ENCODE measurements at places on chromosomes 4 and X.

DNA sequence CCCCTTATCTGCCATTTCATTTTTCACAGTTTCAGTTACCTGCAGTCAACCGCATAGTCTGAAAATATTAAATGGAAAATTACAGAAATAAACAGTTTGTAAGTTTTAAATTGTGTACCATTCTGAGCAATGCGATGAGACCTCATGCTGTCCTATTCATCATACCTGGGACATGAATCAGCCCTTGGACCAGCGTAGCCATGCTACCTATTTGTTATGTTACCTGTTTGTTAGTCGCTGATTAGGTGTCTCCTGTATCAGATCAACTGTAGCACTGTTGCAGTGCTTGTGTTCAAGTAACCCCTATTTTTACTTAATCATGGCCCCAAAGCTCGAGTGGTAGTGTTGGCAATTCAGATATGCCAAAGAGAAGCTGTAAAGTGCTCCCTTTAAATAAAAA is 492.2 kb upstream of the AADAT start:
- DNase-seq, result no peak

GRCh38 chr4:149523039-149523438 is 292.6 kb downstream of the IQCM start:
- no peak for DNase-seq

DNA sequence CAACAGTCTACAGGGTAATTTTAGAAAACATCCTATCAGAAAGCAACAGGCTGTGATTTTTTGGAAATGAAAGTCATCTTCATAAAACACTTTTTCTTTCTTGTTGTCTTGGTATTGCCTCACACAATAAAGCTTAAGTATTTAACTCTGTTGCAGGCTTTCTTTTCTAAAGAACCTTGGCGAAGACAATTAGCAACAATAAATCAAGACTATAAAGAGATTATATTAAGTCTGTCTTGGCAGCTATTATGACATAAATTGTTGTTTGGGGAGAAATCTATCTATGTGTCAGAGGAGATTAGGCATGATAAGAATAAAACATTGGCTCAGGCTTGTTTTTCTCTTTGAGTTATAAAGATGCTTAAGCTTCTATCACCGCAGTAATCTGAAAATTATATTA is 1774.8 kb downstream of the ARAP2 start:
- DNase-seq, result no peak

DNA sequence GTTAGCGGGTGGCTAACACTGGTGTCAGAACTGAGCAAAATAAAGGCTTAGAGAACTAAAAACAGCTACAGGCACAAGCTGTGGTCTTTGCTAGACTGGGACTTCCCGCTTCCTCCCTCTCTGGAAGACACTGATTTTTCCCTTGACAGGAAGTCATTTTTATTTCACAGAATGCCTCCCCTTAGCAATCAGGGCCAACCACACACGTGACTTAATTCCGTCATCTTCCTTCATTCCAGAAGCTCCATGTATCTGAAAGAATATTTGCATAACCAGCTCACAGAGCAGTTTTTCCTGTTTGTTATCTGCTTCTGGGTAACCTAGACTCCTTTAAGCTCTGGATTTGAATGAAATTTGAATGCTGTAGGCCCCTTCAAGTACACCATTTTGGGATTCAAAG is 327.5 kb upstream of the FRG1 start:
- DNase-seq, result no peak

- no peak for DNase-seq
These were observed 363.9 kb upstream of the PPP1R2C start for GRCh38 chrX:43141885-43142284.

- no peak for DNase-seq
These were observed 104.8 kb upstream of the ENPP6 start for GRCh38 chr4:184322328-184323025.

GRCh38 chrX:150229481-150229880 is 133.6 kb upstream of the MAMLD1 start:
- no peak for DNase-seq

- DNase-seq, result no peak
These were observed 28.7 kb downstream of the IL13RA1 start for GRCh38 chrX:118756101-118756500.

DNA sequence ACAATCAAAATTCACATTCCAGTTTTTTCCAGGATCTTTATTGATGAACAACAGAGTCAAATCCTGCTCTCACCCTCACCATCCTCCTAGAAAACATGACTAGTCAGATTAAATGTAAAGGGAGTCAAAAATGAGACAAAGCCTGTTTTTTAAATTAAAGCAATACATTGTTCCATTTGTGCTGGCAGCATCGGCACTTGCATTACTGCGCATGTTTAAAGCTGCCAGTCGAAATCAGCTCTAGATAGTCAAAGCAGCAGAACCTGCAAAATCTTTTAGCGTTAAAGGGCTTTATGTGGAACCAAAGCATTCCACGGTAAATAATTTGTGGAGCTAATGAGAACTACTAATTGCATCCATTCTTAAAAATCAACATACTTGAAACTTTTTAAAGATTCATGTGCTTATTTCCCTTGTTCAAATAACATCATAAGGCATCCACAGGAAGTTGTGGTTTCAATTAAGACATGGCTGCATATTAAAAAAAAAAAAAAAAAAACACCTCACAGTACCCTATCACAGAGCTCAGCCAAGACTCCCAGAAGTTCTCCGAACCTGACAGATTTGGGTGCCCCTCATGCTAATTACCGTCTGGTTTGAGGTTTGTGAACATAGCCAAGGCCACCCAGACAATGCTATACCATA is 82.2 kb downstream of the SH3KBP1 start:
- peak; percentile 58 for DNase-seq

DNA sequence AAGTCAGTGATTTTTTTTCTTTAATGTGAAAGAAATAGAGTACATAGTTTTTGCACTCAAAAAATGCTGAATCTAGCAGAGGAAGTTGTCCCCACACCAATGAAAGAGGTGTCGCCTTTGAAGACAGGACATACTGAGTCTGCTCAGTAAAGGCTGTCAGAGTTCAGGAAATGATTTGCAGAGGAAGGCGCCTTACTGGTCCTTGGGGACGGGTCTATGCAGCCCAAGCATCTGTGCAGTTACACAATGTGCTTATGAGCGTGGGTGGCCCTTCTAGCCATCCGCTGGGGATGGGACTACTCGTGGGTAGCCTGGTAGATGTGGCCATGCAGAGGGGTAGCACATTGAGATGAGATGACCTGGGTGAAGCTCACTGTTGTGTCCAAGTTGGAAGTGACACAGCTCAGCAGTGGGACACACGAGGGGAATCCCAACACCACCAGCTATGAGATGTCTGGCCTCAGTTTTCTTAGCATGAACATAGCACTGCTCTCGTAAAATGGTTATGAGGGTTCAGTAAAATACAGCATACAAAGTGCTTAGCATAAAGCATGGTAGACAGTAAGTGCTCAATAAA is 116.5 kb upstream of the RBPJ start:
- peak; percentile 25 for DNase-seq

GRCh38 chr4:48241731-48242130 is 27.9 kb downstream of the TEC start:
- DNase-seq, result no peak

- no peak for DNase-seq
These were observed 271.4 kb downstream of the SPRY1 start for GRCh38 chr4:123667991-123668390.

DNA sequence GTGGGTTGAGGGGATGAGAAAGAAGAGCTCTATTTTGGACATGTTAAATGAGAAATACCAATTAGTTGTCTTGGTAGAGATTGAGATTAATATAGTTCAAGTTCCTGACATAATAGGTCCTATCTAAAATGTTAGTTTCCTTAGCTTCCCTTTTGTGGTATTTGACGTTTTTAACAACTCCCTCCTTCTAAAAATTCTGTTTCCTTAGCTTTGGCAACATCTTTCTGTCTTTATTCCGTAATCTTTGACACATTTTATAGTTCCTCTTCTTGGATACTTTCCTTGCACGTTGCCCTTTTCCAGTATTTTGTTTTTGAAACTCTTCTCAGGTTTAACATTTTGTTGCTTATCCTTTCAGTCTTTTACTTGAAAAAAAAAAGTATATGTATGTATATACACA is 36.9 kb downstream of the LAMTOR3 start:
- DNase-seq, result no peak

- DNase-seq, result no peak
These were observed 5.0 kb downstream of the DOK7 start for GRCh38 chr4:3468154-3468553.

DNA sequence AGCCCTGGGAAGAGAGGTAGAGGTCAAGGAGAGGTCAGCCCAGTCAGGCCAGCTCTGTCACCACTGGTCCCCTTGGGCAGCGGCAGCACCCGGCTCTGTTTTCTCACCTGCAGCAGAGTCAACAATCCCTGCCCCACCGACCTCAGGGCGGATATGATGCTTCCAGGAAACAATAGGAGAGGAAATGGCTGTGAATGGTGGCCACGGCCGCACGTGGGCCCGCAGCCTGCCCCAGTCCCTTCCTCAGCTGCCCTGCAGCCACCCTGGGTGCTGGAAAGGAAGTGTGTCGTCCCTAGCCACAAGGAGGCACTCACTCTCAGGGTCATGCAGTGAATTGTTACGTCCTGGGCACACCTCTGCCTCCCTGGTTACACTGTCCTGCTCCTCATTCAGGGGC is 92.5 kb upstream of the ENPP6 start:
- DNase-seq, result no peak

DNA sequence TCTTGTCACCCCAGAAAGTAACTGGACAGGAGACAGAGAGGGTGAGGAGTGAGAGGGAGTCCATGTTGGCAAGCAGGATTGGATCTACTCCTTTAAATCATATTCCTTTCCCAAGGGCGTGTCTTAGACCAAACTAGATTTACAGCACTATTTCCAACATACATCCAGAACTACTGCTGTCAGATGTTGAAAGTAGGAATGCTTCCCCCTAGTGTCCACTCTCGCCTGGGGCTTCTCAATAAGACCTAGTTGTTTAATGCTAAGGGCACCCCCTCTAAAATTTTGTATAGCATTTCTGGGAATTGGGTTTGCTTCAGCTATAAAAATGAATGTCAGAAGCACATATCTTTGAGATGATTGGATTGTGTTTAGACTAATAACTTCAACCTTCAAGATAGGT is 13.3 kb downstream of the OFD1 start:
- DNase-seq, result no peak

DNA sequence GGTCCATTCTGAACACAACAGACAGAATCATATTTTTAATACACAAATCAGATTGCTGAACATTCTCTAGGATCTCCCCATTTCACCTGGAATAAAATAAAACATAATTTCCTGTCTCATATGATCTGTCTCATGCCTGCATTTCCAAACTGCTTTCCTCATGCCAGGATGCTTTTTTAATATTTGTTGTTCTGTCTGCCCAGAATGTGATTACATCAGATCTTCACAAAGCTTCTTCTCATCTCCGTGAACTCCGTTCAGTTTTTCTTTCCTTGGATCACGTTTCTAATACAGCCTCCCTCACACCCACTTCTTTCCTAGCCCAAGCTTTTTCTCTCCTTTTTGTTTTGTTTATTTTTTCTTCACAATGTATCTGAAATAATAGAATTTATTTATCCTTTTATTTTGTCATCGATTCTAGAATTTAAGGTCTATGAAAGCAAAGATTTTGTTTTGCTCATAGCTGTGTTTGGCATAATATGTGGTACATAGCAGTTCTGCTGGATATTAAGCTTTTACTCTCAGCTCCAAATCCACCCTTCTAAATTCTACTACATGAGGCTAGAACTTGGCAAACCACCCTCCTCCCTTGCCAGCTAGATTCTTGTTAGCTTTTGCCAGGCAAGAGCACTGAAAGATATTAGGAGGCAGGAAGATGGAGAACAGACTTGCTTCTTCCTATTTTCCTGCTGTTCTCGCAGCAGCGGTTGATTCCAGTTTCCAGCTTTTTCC is 165.5 kb upstream of the SLIT2 start:
- no peak for DNase-seq

DNA sequence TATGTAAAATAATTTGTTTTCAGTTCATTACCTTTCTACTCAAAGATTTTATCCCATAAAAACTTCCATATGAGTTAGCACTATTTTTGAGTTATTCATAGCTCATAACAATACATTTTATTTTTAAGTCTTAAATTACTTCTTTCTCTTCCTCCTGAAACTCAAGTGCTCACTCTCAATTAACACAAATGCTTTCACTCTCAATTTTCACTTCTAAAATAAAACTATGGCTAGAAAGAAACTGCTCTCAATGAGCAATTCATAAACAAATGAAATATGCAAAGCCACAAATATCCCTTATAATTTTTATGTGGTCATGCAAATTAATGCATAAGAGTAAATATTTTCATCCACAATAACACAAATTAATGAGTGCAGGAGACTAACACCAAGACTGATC is 38.8 kb downstream of the MAML3 start:
- DNase-seq, result no peak

DNA sequence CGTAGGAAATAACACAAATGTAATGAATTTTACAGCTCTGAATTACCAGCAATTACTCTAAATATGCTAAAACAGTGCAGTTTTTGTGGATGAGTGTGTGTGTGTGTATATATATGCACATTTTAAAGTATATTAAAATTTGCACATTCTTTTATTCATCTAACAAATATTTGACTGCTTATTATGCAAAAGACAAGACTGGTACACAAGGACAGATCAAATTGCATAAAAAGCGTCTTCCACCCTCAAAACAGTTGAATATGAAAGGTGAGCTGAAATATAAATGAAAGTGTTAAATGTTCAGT is 13.9 kb downstream of the ZAR1 start:
- no peak for DNase-seq

DNA sequence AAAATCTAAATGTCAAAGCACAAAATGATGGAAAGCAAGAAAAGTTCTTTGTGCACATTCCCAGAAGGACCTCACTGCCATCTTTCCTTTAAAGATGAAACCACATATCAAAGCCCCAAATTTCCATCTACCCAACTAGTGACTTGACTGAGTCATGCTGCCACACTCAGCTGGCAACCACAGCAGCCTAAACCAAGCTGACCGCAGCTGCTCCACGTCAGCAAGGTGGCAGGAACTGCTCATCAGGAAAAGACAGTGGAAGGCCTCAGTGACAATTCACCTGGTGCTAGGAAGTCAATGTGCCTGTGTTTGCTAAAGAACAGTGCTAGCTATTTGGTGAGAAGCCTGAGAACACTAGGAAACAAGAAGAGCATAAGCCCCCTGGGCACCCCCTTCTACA is 26.1 kb downstream of the ACOX3 start:
- no peak for DNase-seq

DNA sequence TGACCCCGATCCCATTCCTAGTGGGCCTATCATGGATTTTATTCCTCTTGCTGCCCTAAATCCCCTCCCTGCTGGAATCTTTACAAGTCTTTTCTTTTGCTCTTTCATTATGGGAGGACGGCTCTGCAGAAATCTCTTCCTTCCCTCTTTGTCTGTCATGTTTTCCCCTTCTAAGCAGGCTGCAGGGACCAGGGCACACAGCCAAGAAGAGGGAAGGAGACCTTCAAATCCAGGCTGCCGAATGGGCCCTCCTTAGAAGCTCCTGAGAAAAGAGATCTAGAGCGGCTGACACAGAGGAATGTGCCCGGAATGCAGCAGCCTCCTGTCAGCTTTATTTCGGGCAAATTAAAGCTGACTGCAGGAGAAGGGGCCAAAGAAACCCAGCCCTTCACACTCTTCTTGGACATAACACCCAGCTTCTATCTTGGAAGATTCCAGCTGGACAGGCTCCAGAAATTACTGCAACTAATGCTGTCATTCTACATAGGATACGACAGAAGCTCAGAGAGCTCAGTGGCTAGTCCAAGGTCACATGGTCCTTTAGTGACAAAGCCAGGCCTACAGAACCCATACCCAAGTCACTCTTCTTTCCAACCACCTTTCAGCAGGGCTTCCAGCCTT is 187.8 kb upstream of the NHS start:
- DNase-seq, result no peak

- DNase-seq, result no peak
These were observed 12.1 kb upstream of the PLAC1 start for GRCh38 chrX:134670134-134670924.

- DNase-seq, result no peak
These were observed 188.4 kb upstream of the VEGFC start for GRCh38 chr4:176981074-176981473.
